ENCODE measurements at places on chromosomes 2 and 18.
A peak's percentile ranks its signal among the peaks of the same experiment; 100 is the strongest.

DNA sequence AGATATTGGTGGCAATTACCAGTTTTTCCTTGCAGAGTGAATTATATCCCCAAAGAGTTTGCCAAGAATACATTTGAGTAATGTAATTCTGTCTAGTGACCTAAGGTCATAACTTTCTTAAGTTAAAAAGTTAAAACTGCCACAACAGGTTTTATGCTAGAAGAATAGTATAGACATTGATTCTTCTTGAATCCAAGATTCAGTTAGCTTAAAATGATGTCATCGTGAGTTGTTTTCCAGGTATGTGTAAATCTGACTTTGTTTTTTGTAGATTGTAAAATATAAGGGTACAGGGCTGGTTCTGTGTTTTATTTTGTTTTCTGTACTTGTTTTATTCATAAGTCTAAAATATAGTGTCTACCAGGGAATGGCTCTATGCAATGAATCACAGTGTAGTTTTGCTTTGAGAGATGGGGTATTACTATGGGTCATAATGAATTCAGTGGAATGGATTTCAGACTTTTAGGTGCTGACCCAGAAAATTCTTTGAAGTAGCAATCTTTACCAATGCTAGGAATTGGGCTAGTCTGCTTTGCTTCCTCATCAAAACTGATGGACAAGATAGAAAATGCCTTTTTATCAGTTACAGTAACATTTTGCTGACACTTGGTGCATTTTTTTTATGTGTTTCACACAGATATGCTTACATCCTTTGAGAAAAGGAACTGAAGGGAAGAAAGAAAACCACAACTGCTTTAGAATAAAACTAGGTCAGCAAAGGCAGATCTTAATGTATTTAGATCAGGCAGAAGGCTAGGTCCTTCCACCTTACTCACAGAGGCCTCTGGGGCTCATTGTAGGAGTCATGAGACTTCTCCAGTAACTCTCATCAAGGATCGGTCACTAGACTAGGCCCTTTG is 20.8 kb upstream of the MGAT5 start:
- DNase-seq, result no peak

GRCh38 chr2:38947241-38948239 is 57.9 kb downstream of the ARHGEF33 start:
- DNase-seq, result peak; percentile 74

- DNase-seq, result no peak
These were observed 59.9 kb downstream of the PTPRM start for GRCh38 chr18:7626922-7627440.

DNA sequence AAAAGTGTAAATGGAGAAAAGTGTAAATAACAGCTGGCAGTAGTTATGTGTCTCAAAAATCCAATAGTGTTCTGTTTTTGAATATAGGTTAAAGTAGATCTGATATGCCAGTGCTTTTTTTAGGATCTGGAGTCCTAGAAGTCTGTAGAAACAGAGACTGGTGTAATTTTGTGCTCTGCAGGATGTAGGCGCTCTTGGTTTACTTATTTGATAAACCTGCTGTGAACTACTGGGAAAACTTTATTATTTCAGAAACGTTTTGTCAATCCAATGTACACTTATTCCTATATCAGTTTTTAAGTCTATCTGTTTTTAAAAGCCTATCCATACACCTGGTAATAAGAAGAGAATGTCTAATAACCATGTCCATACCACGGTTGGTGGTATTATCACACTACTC is 530.8 kb upstream of the ZNF804A start:
- no peak for DNase-seq

DNA sequence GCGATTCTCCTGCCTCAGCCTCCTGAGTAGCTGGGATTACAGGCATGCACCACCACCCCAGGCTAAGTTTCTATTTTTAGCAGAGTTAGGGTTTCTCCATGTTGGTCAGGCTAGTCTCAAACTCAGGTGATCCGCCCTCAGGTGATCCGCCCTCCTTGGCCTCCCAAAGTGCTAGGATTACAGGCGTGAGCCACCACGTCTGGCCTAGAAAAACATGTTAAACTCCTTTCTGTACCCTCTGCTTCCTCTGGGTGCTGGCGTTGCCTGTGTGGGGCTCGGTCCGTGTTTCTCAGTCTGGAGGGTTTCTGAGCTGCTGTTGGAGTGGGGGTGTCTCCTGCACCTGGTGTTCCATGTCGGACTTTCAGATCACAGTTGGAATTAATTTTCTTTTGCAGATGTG is 17.9 kb downstream of the LDLRAD4 start:
- DNase-seq, result peak; percentile 32

GRCh38 chr2:232211743-232212686 is 166.5 kb upstream of the ALPP start:
- DNase-seq, result no peak

DNA sequence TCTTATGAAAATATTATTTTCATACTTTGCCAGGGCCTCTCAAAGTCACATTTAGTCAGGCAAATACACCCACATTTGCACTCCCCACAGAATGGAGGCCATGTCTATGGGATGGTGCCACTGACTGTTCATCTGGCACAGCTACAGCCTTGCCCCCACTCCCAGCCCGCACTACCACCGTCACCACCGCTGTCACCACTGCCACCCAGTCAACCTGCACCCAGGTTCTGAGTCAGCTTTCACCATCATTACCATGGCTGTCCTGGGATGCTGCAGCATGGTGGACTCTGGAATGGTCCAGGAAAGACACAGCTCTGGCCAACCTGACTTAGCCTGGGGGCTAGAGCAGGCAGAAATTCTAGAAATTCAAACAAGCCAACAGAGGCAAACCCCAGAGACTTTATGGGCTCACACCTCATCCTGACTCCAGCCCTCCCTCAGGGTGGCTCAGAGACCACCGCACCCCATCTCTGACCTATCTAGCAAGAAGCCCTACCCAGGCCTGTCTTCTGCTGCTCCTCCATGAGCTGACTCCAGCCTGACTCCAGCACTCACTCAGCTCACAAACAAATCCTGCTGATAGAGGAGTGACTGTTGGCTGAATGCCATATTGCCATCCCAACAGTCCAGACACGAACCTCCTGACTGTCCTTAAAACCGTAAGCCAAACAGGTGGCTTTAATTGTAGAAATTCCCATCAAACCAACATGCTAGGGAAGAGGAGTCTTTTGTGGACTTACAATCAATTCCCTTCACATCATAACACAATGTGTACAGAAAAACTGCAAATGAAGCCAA is 28.0 kb downstream of the DNER start:
- DNase-seq, result no peak

DNA sequence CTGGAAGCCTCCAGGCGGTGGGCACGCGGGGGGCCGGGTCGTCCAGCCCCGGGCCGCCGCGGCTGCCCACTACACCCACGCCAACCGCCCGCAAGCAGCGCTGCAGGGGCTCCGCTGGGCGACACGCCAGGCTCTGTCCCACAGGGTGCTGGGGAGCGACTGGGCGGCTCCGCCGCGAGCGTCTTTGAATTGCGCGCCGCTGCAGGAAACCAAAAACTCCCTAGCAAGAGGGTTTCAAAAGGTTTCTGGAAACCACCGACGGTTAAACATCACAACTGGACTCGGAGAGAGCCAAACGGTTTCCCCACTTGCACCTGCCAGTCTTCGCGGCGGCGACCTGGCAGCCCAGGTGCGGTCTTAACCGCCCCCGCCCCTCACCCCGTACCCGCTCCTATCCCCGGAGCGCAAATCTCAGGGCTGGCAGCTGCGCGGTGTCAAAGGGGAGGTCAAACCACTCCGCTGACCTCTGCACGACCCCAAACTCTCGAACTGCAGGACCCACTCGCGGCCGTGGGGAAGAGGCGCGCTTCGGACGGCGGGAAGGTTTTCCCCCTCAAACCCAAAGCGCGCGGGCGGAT is 1.0 kb downstream of the CXCR4 start:
- peak; percentile 81 for DNase-seq

DNA sequence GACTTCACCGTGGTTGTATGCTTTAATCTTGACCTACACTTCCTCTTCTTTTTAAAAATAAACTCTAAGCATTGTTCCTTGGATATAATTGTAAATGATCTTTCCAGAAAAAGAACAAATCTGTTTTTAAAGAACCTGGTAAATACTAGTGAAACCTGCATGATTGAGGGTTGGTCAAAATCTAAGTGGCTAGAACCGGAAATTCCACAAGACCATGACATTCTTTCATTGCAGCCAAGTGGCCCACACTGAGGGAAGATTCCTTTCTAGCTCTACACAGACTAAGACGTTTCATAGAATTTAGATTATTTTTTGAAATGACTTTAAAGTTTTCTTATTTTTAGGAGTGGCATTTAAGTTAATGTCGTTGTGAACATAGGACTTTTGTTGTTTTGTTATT is 356.7 kb downstream of the NYAP2 start:
- DNase-seq, result no peak

DNA sequence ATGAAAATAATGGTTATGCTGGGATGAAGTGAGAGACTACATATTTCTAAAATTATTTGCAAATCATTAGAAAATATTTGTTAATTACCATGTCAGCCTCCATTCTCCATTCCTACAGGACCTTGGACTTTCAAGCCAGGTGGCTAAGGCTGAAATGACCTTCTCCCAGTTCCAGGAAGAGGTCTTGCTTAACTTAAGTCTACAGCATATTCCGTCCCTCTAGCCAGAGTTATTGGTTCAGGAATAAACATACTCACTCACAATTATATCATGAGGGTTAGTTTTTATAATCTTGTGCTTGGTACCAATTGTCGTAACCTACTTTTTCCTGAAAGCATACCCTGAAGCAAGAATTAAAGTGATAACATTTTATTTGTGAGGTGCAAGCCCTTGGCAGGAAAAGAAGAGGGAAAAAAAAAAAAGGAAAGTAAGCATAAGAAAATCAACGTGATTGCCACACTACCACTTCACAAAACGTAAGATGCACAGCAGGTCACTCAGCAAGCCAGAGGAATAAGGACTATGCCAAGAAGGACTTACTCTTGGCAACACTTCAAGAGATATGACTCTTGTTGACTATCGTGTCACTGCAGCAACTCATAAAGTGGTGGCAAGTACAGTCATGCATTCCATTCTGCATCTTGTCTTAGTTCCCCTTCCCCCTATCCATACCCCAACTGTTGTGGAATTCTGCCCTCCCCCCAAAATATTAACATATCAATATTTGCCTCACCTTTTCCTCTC is 479.1 kb downstream of the MBD2 start:
- DNase-seq, result no peak

DNA sequence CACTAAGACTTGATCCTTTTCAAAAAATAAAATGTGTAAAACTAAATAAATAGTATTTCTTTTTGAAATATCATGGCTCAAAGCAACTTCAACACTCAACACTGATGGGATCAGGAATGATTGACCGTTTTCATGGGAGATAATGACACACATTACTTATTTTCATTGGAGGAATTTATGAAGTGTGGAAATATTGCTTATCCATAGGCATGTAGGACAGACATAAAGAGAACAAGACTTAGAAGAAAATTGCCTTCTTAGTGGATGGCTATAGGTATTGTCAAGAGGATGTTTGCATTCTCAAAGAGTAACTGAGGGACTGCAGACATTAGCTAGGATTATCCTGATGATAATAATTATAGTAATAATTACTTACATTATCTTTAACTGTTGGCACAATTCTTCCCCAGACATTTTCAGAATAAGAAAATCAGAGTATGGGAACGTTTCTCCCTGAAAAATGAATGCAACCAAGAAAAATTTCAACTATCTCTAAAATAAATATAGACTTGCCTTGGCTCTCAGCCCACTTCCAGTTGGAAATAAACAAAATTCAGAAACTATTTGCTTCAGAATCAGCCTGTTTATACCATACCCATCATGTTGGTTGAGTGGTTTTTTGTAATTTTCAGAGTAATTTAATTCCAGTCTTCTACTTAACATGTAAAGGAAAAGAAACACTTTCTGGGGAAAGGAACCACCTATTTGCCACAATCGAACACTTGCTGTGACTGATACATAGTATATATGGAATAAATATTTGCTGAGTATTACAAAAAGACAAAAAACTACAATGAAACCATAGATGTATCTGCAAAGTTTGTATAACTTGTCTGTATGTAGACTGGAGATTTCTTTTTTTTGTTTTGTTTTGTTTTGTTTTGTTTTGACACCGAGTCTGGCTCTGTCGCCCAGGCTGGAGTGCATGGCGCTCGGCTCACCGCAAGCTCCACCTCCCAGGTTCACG is 165.7 kb downstream of the TMX3 start:
- no peak for DNase-seq

- DNase-seq, result no peak
These were observed 58.2 kb downstream of the FSIP2 start for GRCh38 chr2:185796758-185797157.

DNA sequence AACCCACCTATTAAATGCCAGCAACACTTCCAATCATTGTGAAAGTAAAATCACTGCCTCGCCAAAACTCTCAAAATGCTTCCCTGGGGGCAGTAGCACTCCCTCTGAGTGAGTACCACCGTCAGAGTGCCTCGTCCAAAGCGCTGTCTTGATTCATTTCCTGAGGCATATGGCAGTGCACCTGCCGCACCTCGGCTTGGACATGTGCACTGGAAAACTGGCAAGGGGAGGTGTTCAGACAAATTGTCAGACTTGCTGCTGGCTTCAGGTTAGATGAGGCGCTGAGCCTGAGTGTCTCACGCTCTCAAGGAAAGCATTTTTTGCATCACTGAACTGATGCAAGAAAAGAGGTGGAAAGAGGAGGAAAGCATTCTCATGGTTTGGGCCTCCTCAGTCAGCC is 132.8 kb downstream of the ATL2 start:
- DNase-seq, result no peak

DNA sequence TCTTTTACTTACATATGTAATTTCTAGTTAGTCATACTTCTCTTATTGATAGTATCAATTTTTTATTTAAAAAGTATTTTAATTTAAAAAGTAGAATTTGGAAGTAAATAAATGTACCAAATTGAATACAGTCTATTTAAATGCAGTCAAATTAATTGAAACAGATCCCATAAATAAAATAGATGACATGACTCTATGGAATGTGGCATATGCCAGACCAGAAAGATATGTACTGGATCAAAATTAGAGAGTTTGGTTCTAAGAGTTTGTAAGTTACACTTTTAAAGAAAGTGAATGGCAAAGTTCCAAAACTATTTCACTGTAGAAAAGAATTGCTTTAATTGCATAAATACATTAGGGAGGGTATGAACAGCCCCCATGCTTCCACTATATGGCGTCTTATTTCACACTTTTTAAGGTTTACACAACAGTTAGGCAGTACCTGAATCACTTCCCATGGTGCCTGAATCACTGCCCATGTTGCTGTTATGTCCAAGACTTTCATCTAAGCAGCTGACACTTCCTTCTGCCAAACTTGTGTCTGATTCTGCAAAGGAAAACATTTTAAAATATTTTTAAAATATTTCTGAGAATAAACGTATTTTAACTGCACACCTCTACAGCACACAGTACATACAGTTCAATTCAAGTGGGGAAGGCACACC is 25.2 kb downstream of the IFIH1 start:
- no peak for DNase-seq

GRCh38 chr2:34003795-34004194 is 404.7 kb upstream of the FAM98A start:
- DNase-seq, result no peak

- DNase-seq, result no peak
These were observed 179.8 kb downstream of the NEDD4L start for GRCh38 chr18:58223717-58224424.

GRCh38 chr2:191631754-191632153 is 46.2 kb upstream of the NABP1 start:
- no peak for DNase-seq

- no peak for DNase-seq
These were observed 18.7 kb upstream of the COLEC12 start for GRCh38 chr18:519019-519879.

Measured in activated CD8-positive, alpha-beta memory T cell treated with anti-CD3 and anti-CD28 coated beads, Interleukin-2, amount 50 U/mL, for 48 hours (primary cell).